GM03348 (cell line): ENCODE measurements at places on chromosomes 4 and X.

GRCh38 chr4:138494931-138495330, 252.8 kb upstream of the SLC7A11 start:
- peak; percentile 75 for DNase-seq

GRCh38 chr4:33493231-33493630, 2751.1 kb downstream of the ARAP2 start:
- no peak for DNase-seq

DNA sequence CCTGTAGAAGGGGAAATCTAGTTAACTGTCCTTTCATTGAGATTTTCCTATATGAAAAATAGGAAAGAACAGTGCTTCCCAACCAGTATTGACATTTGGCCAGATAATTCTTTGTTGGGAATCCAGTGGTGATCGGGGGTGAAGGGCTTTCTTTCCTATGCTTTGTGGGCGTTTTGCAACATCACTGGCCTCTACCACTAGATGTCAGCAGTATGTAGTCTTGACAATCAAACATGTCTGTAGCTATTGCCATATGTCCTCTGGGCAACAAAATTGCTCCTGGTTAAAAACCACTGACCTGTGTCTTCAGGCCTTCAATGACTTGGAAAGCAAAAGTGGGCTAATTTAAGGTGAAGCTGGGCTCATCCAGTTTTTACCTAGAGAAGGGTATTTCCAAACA, 658.5 kb downstream of the DACH2 start:
- no peak for DNase-seq

- DNase-seq, result peak; percentile 4
Measured at GRCh38 chr4:88524171-88524570, 595 bp upstream of the PYURF start.

GRCh38 chr4:25180524-25181131, 20.4 kb upstream of the SEPSECS start:
- peak; percentile 49 for DNase-seq

DNA sequence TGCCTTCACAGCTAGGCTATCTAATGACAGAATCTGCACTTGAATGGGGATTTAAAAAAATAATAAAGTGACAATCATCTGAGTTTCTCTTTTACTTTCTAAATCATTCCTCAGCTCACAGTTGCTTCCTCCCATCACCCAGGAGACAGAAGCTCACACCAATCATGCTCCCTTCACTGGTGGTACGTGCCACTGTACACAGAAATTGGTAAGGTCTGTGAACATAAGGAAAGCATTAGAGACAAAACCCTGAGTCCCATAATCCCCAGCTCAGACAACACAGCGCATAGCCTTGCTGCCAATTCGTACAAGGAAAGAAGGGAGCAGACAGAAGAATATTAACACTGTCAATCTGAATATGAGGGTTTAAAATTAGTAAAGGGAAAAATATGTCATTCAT, 133.1 kb downstream of the IDS start:
- peak; percentile 1 for DNase-seq

- DNase-seq, result peak; percentile 84
Measured at GRCh38 chrX:130024127-130024526, 41.7 kb downstream of the BCORL1 start.

DNA sequence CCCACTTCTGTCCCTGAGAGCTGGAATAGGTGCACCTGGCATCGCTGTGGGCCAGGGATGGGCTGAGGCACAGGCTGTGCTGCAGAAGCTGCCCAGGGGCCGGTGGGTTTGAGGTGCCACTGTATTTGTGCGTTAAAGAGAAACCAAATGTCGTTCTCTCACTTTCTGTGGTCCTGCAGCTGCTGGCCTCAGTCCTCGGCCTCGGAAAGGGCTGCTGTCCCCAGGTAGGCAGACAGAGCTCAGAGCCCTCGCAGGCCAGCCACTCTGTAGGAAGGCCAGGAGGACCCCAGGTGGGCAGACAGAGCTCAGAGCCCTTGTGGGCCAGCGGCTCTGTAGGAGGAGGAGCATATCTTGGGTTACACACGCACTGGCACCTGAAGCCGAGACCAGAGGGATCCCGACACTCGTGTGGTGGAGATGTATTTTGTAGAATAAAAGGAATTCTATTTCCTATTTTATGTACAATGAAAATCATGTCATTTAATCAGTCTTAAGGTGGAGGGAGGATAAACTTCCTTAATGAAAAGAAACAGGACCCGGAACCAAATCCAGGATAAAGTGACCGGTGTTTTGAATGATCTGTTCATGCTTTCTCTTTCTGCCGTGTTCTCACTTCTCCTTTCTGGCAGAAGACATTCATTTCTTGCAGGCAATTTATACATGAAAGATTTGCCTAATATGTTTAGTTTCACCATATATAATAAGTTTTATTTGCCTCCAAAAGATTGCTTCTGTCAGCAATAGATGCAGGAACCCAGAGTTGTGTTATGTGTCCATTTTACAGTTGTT, 54.4 kb upstream of the HGFAC start:
- DNase-seq, result no peak

- DNase-seq, result no peak
Measured at GRCh38 chrX:30156880-30157560, 58.3 kb upstream of the MAGEB2 start.

DNA sequence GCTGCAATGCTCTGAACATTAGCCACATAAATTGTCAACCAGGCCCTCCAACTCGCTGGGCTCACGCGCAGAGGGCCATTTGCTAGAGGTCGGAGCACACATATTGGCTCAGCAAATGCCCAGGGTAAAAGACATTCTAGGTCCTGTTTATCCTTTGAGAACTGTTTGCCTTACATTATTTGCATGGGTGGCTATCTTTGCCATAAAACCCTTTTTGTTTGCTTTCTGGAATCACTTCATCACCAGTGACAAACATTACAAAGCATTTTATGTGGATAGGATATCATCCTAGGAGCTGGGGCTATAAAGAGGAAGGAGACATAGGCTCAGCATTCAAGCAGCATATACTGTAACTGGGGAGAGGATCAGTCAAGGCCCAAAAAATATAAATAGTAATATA, 149.2 kb upstream of the RAI2 start:
- DNase-seq, result no peak

- peak; percentile 18 for DNase-seq
Measured at GRCh38 chr4:173014113-173014558, 154.5 kb upstream of the GALNT7 start.

DNA sequence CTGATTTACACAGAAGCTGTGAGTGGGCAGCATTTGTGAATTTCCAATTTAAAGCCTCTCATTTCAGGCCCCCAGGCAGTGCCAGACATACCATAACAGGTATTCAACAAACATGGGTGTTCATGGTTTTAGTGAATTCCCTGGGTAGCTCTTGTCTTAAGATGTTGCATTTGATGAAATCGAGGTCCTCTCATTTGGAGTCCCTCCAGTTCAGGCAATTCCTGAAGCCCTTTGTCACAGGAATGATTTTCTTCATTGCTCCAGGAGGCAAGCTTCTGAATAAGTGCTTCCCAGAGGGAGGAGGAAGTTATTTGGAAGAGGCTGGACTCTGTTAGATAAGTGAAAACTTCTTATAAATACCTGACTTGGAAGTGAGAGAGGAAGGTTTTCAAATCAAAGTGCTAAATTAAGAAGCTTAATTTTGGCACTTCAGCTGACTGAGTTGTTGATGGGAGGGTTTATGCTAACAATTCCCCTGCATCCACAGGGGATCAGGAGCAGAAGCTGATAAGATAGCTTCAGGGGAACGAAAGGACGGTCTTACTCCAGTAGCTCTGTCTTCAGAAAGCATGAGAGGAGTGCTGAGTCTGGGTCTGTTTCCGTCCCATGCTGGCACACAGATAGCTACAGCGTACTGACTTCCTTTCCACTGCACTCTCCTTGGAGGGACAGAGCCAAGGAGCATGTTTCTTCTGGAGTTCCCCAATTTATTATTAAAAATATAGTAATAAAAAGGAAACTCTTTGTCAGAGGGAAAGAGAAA, 543.1 kb downstream of the GBA3 start:
- DNase-seq, result no peak

GRCh38 chr4:129747756-129748155, 651.8 kb downstream of the C4orf33 start:
- DNase-seq, result no peak

DNA sequence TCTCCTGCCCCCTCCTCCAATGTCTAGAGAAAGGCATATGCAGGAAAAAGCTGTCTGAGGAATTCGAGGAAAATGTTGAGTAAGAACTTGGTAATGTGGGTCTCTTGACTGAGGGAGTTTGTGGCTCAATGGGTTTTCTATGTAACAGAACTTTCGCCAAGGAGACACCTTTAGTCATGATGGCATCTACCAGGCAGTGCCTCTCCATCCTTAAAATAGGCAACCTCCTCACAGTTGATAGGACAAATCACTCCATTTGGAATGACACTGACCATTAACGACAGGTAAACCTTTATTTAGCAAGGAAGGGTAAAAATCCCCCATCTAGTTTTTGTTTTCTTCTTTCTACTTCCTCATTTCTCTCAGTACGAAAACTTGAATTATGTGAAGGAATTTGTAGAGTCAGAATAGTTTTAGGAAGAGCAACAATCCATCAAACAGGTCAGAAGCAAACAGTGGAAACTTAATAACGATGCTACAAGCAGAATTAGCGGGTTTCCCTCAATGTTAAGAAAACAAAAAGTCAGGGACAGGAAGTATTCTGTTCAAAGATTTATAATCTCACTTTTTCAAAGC, 2.7 kb downstream of the GSX2 start:
- no peak for DNase-seq

GRCh38 chr4:65599340-65599739, 70.9 kb downstream of the EPHA5 start:
- no peak for DNase-seq

DNA sequence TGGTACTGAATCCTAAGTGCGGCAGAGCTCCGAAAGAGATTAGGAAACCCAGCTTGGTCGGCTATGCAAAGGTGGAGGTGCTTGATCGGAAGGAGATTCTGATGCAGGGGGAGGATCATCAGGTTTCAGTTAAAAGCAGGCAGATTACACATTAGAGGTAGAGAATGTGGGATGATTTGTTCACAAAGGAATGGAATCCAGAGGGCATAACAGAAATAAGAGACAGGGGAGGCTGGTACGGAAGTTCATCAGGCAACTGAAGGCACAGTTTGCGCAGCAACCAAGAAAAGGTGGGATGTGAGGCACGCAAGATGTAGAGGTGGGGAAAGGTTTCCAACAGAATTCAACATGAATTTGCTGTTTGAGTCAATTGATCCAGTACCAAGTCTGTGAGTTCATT, 424 bp upstream of the ZNF330 start:
- DNase-seq, result no peak

GRCh38 chr4:164772076-164772475, 18.1 kb downstream of the SMIM31 start:
- no peak for DNase-seq

DNA sequence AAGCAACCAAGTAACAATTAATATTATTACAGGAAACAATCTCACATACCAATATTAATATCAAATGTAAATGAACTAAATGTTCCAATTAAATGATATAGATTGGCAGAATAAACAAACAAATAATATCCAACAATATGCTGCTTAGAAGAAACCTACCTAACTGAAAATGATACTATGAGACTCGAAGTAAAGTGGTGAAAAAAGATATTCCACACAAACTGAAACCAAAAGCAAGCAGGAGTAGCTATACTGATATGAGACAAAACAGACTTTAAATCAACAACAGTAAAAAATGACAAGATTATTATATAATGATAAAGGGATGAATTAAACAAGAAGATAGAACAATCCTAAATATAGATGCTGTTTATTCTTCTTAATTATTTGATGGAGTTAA, 140.1 kb downstream of the SPANXN4 start:
- DNase-seq, result no peak

DNA sequence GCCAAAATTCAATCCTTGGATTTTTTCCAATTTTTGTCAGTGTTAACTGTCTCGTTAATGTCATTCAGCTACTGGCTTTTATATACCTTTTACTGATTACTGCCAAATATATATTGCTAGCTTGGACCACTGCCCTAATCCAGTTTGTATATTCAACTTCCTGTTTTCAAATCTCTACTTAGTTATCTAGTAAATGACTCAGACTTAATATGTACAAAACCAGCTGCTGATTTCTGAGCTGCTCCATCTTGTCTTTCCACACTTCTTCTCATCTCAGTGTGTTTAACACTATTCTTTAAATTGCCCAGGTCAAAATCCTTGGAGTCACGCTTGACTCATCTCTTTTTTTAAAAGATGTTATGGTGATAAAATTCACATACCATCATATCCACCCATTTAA, 1196.7 kb downstream of the RAPGEF2 start:
- no peak for DNase-seq

GRCh38 chr4:147351083-147351787, 129.7 kb upstream of the EDNRA start:
- DNase-seq, result no peak

DNA sequence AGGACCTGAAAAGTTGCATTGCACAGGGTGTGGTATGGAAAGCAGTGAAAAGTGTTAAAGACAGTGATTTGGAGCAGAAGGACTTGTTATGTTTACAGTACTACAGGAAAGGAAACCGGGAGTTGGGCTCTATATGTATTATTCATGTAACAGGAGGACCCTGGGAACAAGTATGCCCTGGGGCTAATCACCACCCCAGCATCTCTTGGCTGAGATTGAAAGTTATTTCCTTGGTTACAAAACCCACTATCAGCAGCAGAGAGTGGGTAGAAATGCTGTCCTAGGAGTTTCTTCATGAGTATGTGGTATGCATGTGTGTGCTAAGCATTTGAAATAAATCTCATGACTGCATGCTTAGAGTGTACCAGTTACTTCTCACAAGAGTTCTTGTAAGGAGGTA, 46.9 kb downstream of the STK32B start:
- no peak for DNase-seq

DNA sequence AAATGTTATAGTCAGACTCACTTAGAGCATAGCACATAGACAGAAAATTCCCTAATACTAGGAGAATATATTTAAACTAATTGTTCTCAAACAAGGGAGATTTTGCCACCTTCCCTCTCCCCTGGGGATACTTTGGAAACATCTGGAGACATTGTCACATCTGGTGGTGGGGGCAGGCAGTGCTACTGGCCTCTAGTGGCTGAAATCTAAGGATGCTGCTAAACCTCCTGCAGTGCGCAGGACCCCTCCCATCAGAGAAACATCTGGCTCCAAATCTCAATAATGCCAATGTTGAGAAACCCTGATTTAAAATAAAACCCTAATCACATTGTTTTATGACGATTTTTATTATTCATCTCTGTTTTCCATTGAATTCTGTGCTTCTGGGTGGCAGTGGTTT, 244.9 kb downstream of the FRMPD4 start:
- DNase-seq, result no peak

DNA sequence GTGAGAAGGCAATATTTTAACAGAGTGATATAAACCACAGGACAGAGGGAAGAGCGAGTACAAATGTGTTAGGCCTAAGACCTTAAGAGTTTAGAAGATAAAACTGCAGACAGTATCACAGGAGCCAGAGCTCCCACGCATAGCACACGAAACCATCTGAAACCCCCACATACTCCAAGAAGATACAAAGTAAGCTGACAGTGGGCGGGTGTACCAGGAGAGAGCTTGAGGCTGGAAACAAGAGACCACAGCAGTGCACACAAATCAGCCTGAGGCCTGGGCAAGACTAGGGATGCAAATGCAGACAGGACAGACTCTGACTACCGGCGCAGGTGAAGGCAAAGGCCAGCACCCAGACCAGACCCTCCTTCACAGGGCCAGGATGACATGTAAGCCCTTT, 54.1 kb upstream of the ARHGAP24 start:
- DNase-seq, result no peak
